ENCODE measurements at places on chromosomes 12 and 14.
A peak's percentile ranks its signal among the peaks of the same experiment; 100 is the strongest.

DNA sequence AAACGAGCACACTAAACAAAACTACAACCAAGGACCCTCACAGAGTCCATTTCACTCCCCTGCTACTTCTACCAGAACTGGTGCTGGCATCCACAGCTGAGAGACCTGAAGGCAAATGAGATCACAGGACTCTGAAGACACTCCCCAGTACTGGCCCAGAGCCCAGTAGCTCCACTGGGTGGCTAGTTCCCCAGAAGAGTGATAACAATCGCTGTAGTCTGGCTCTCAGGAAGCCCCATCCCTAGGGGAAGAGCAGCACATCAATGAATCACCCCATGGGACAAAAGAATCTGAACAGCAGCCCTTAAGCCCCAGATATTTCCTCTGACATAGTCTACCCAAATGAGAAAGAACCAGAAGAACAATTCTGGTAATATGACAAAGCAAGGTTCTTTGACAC lies 190.7 kb upstream of the BMP4 start:
- DNase-seq: no peak

GRCh38 chr12:64124511-64125197 lies 97.4 kb downstream of the KICS2 start:
- no peak for DNase-seq

- DNase-seq: no peak
These were observed 927.5 kb downstream of the SLC6A15 start for GRCh38 chr12:83985084-83985483.

DNA sequence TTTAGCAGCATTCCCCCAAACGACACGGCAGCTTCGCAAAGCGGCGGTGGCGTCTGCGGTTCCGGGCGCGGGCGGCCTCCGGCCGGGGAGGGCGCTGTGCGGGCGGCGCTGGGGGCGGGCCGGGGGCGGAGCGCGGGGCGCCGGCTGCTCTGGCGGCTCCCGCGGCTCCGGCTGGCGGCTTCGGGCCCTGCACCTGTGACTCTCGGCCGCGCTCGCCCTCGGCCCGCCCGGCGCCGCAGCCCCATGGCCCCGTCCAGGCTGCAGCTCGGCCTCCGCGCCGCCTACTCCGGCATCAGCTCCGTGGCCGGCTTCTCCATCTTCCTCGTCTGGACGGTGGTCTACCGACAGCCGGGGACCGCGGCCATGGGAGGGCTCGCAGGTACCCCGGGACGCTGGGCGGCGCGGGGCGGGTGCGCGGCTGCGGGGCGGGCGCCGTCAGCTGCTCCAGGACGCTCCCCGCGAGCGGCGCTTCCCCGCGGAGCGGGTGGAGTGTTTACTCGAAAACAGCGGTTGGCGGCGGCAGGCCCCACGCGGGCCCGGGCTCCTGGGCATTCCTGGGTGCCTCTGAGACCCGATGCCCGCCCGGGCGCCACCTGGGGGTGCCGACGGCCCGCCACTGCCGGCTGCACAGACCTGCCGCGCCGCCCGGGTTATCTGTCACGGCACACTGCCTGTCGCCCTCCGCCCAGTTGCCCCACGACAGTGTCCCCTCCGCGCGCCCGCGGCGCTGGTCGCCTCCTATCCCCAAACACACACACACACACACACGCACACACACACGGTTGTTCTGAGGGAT lies at the start of gene SLC48A1:
Gene SLC48A1, plus strand, starts transcription at position 177 of the 796 bp plus-strand sequence. Its CDS starts 67 bp downstream, at position 244.
- peak; percentile 71 for DNase-seq

DNA sequence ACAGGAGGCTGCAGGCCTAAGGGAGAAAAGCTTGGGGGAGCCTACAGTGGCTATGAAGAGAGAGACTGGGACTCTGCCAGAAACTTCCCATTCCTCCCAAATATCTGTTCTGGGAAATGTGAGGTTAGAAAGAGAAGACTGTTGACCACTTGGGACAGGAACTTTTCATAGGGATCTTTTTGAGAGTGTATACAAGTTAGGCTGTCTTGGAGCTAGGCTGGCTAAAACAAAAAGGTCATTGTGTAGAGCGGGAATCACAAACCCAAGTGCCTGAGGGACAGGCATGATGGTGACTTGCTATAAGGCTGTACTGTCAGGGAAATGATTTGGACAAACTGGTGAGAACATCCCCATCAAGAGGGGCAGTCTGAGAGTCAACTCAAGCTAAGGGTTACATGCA lies 175.1 kb downstream of the GRIP1 start:
- no peak for DNase-seq

Data from CD4-positive, alpha-beta T cell treated with Interleukin-4 for 1 hour (primary cell).